Left lobe of liver (tissue), 2 donors: ENCODE measurements at places on chromosomes 1 and 21. TPM values are rescaled to one million over a fixed set of nuclear protein-coding genes. Genes with fewer than 3 reads are reported as not detected.

Gene MAP3K21
- total RNA-seq = 4.7 TPM

Gene CDK18
- 8.8 TPM for total RNA-seq

Gene WNT9A
- 0.05 TPM for total RNA-seq

Gene DYNLT4
- 0.55 TPM for total RNA-seq

Gene BTBD8
- total RNA-seq = 3.0 TPM

Gene IVL
- total RNA-seq = not detected

Gene ASTN1
- total RNA-seq = 0.18 TPM

Gene IRF6
- 30.0 TPM for total RNA-seq

Gene DIRAS3
- 3.9 TPM for total RNA-seq

Gene KCNJ9
- total RNA-seq = not detected

Gene SEMA6C
- 6.4 TPM for total RNA-seq

GRCh38 chr1:71267220-71267619, 186.4 kb upstream of the ZRANB2 start:
- DNase-seq = no peak

DNA sequence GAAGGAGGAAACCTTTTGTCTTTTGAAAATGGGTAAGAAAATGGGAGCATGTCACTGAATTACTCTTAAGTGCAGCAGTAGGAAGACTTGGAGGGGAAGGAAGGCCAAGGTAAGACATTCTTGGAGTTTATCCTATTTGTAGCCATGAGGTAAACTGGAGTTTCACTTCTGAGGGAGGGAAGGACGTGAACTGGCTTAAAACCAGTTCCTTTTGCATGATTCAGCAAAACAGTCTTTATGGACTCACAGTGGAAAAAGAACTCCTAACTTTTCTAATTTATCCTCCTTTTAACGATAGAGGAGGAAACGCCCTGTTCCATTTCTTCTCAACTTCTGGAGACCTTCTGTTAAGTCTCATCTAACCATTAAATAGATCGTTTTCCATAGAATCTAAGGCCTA, 2.5 kb downstream of the PRDX6 start:
- no peak for DNase-seq

- no peak for DNase-seq
Observed at GRCh38 chr21:42271065-42271464, 44.1 kb downstream of the TFF3 start.

DNA sequence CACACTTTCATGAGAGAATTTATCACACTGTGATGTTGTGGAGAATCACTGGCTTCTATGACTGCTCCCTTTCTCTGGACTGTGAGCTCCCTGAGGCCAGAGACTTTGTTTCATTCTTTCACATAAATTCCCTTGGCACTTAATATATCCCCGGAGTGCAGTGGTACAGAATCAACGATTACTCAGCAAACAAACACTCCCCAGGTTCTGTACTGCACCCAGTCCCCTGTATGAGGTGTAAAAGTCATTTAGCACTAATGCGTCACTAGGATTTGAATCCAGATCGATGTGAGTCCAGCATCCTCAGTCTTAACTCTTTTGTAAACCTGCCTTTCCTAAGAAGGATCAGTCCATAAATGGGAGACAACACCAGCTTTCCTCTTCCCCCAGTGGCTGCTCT, 6.8 kb upstream of the UTP25 start:
- DNase-seq = no peak

GRCh38 chr1:115654663-115655305, 13.0 kb downstream of the VANGL1 start:
- no peak for DNase-seq

GRCh38 chr1:21149430-21149854, 27.3 kb downstream of the EIF4G3 start:
- DNase-seq = no peak

DNA sequence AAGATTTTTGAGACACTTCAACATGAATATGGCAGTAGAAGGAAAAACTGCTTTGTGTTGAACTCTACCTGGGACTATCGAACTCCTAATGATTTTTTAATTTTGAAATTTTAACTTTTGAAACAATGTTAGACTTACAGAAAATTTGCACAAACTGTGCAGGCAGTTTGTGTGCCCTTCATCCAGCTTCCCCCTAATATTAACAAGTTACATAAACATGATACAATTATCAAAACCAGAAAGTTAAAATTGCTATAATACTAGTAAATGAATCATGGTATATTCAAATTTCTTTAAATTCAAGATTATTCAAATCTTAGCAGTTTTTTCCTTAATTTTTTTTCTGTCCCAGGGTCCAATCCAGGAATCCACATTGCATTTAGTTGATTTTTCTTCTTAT, 278.9 kb downstream of the ADGRL2 start:
- DNase-seq = no peak

DNA sequence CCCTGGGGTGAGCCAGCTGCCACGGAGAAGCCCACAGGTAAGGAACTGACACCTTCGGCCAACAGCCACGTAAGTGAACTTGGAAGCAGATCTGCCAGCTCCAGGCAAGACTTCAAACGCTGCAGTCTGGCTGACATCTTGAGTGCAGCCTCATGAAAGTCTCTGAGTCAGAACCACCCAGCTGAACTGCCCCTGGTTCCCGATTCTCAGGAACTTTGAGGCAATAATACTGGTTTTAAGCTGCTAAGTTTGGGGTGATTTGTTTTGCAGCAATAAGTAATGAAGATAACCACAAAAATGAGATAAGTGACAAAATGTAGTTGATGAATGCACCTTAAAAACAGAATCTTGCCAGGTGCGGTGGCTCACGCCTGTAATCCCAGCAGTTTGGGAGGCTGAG, 48.5 kb downstream of the MAP3K7CL start:
- DNase-seq = no peak

DNA sequence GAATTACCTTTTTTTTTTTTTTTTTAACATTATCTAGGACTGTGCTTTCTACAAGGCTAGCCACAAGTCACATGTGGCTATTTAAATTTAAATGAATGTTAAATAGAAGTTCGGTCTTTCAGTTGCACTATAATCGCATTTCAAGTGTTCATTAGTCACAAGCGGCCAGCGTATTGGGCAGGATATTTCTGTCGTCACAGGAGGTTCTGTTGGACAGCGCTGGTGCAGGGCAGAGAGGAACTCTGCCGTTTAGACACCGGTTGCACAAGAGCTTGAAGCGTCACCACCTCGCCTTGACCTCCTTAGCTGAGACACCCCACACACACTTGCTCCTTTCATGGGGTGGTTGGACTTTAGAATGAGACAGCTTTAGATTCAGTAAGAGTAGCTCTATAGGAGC, 64.1 kb downstream of the BACE2 start:
- no peak for DNase-seq

- DNase-seq = no peak
Observed at GRCh38 chr1:3522564-3523265, 68.2 kb downstream of the ARHGEF16 start.

DNA sequence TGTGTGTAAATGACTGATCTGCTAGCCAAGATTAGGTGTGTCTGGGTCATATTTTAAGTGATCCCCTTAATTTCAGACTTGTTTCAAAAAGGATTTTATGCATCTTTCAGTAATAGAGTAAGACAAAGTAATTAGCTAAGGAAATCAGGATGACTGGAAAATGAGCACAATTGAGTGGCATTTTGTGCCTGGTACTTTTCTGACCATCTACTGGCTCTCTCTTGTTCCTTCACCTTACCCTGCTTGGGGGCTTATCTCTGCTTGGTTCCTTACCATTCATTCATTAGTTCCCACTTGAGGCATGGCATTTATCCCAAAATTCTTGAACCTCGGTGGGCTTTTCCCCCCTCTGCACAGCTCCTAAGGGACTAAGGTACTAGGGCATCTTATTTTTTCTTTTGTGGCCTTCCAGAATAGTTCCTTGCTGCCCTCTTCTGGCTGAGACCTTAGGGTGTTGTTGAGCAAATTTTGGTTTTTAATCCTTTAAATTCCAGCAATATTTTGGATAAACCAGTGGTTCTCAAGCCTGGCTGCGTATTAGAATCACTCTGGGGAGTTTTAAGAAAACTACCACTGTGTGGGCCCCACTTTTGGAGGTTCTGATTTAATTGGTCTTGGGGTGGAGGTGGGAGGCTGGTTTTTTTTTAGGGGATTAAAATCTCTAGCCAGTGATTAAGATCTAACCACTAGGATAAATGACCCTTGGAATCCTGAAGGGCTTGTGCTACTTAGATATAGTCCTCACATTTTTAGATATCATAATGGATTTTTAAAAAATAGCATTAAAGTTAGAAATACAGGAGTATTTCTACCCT, 50.8 kb downstream of the HS2ST1 start:
- no peak for DNase-seq

GRCh38 chr21:43208561-43209332, 39.9 kb downstream of the CRYAA start:
- peak; percentile 33 for DNase-seq

DNA sequence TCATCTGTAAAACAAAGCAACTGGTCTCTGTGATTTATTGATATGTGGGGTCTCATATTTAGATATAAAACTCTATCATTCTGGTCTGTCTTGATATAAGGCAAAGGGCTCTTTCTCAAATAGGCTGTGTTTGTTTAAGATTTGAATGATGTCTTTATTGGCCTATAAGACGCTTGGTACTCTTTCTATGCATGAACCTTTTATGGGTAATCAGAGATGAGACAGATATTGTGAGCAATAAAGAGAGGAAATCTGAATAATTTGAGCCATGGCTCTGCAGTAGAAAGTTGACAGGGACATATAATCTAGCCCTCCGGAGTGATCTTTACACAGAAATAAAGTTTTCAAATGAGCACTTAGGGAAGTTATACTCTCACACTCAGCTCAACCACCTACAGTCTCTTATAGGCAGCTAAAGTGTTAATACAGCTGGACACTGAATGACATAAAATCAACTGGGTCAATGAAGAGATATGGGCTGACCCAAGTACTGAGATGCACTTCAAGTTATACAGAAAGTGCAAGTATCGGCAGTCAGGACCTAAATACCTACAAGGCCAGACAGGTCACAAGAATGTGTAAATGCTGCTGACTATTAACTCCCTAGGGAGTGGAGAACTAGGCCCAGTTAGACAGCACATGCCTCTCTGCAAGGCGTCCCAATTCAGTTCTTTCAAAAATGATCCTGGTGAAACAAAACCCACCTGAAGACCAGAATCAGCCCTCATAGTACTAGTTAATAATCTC, 111.0 kb downstream of the PTPN14 start:
- no peak for DNase-seq

GRCh38 chr1:6241887-6242740, 1.9 kb upstream of the HES3 start:
- DNase-seq = no peak

- DNase-seq = no peak
Observed at GRCh38 chr1:94951046-94951445, 24.1 kb upstream of the CNN3 start.

DNA sequence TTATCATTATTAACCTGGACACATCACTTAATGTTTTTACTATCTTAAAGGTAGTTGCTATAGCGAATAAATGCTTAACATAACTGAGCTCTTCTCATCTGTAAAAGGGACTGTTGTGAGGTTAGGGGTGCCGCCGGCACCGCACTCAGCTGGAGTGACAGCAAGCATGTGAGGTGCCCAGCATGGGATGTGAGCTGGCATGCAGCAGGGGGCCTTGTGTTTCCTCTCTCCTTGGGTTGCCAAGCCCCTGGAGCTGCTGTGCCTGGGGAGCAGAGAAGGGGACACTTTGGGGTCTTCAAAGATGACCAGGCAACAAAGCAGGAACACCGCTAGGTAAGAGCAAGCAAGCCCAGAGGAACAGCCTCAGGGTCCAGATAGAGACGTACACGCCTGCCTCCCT, 2.1 kb upstream of the ZC3H12A start:
- no peak for DNase-seq

DNA sequence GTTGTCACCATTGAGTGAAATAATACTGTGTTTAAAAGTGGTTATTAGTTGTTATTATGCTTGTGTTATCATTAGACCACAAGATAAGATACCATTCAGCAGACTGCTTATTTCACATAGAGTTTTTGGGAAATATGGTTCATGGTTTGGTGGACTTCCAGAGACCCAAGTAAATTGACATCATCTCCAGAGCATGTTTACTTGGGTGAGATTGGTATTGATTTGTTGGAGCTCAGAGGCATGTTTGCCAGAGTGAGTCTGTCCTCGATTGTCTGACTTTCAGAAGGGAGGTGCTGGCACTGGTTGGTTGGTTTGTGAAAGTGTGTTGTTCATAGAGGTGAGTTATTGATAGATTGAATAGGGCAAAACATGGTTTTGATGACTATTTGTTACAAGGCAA, 291.4 kb downstream of the TGFB2 start:
- DNase-seq = no peak

DNA sequence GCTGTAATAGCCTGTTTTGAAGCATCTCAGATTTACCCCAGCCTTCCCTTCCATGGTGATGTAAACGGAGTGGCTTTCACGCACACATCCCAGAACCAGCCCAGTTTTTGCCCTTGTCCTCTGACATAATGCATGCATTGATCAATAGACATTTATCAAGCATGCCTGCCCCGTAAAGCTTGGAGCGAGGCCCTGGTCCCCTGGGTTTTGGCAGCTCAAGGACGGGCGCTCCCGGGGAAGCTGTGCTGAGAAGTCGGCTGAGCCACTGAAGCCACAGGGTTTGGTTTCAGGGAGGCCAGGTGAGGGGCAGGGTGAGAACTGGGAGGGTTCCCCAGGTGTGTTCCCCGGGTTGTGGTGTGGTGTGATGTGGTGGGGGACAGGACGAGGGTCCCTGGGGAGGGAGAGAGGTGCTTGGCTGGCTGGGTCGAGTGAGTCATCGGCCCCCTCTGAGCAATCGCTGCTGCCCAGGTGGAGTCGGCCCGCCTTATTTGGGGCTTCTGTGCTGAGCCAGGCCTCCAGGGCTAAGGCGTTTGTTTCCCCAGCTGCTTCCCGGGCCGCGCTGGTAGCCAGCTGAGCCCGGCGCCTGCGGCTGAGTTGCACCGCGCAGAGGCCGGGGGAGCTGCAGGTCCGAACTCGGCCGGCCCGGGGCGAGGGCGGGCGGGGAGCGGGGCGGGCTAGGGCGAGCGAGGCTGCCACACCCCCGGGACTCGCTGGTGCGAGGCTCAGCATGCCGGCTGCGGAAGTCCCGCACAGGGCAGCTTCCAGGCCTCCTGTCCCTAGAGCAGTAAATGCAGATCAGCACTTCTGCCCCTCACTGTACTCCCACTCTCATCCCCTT, 23.6 kb downstream of the ATP2B4 start:
- DNase-seq = peak; percentile 63

- no peak for DNase-seq
Observed at GRCh38 chr1:65725064-65725463, 67.6 kb upstream of the PDE4B start.

DNA sequence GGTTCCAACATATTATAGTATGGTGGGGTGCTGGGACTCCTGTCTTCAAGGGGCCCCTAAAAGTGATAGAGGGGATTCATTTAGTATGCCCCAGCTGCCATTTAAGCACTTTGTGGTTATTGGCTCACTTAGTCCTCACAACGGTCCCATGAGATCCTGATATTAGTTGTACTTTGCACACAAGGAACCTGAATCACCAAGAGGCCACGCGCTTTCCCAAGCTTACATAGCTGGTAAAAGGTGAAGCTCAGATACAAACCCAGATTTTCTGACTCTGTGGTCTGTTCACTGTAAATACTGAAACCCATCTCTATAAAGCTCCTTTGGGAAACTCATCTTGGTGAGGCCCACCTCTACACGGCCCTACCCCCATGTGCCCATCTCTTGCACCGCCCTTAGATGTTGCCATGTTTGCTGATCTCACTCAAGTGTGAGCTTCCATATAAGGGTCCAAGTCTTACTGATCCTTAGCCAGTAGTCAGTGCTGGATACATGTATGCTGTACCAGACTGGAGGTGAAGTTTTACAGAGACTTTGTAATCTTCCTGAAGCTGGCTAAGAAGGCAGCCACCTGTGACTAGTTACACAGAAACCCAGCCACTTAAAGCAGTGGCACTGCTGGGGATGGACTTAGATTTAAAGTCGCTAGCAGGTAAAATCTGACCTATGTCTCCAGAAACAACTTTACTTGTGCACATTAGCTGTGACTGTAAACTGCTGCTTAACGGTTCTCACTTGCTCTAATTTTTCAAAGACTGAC, 124.4 kb upstream of the HOOK1 start:
- DNase-seq = no peak
